Stimulated activated CD4-positive, alpha-beta T cell treated with anti-CD3 and anti-CD28 coated beads, Interleukin-12 subunit alpha, Interleukin-12 subunit beta, amount 100 ng/mL, for 24 hours (primary cell): ENCODE measurements at places on chromosomes 13 and 19.

DNA sequence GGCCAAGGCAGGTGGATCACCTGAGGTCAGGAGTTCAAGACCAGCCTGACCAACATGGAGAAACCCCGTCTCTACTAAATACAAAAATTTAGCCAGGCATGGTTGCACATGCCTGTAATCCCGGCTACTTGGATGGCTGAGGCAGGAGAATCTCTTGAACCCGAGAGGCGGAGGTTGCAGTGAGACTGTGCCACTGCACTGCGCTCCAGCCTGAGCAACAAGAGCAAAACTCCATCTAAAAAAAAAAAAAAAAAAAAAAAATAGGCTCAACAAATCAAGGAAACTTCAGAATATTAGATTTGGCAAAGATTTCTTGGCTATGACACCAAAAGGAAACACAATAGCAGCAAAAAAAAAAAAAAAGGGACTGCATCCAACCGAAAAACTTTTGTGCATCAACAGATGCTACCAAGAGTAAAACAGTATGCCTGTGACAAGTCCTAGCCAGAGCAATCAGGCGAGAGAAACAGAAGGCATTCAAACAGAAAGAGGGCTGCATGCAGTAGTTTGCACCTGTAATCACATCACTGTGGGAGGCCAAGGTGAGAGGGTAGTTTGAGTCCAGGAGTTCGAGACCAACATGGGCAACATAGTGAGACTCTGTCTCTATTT lies 23.8 kb downstream of the ZNF160 start:
- no peak for DNase-seq

DNA sequence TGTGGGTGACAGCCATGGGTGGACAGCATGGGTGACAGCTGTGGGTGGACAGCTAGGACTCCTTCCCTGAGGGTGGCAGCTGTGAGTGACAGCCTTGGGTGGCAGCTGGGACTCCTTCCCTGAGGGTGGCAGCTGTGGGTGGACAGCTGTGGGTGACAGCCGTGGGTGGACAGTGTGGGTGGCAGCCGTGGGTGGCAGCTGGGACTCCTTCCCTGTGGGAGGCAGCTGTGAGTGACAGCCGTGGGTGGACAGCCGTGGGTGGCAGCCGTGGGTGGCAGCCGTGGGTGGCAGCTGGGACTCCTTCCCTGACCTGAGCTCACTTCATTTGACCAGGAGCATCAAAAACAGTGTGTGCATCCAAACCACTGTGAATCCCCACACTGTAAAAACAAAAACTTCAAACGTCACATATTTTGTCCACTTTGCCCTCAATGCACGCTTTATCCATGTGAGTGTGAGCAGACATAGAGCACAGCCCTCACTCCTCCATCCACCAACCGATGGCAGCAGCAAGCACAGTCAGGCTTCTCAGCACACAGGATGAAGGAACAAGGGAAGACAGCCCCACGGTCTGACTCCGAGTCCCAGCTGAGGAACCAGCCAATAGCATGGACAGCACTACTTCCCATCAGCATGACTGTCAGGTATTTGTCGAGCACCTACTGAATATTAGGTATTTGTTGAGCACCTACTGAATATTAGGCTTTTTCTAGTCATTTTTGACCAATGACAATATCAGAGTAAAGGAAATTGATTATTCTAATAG lies 1.6 kb upstream of the CFAP97D2 start:
- no peak for DNase-seq

GRCh38 chr13:74026753-74027152 lies 107.5 kb downstream of the KLF12 start:
- DNase-seq: peak; percentile 41

DNA sequence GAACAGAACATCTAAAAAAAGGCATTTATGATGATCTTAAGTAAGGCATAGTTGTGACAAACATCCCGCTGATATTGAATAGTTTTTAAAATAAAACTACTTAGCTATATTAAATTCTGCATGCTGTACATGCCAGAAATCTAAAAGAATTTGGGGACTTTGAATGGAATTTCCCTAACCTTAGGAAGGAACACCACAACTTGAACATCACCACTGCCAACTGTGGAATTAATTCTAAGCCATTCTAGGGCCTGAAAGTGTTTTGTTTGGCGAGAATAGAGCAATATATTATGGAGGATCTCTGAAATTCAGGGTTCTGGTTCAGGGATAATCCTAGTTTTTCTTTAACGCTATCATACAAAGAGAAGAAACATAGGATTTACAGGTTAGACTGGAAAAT lies 17.8 kb upstream of the LATS2 start:
- DNase-seq: no peak

GRCh38 chr13:57992416-57992815 lies 360.9 kb downstream of the PCDH17 start:
- no peak for DNase-seq

GRCh38 chr13:113947311-113948033 lies 26.4 kb downstream of the C13orf46 start:
- no peak for DNase-seq

- DNase-seq: peak; percentile 70
Observed at GRCh38 chr19:20077791-20078463, at the start of gene ZNF90. Gene ZNF90, plus strand, starts transcription at chr19:20078000. Its CDS starts 133 bp downstream, at chr19:20078133.
